ENCODE measurements at places on chromosomes 11 and 22.

- peaks cover 1% of the 10 kb centered on the region for H3K4me1 ChIP-seq
- H3K4me3 ChIP-seq = no peak overlapping the region
- DNase-seq = no peak
- no peak overlapping the region for H3K27ac ChIP-seq
- no peaks in the 10 kb centered on the region for H3K36me3 ChIP-seq
- peaks cover 1% of the 10 kb centered on the region for H3K27me3 ChIP-seq
Observed at GRCh38 chr11:17238377-17238776, 30.6 kb upstream of the PIK3C2A start.

DNA sequence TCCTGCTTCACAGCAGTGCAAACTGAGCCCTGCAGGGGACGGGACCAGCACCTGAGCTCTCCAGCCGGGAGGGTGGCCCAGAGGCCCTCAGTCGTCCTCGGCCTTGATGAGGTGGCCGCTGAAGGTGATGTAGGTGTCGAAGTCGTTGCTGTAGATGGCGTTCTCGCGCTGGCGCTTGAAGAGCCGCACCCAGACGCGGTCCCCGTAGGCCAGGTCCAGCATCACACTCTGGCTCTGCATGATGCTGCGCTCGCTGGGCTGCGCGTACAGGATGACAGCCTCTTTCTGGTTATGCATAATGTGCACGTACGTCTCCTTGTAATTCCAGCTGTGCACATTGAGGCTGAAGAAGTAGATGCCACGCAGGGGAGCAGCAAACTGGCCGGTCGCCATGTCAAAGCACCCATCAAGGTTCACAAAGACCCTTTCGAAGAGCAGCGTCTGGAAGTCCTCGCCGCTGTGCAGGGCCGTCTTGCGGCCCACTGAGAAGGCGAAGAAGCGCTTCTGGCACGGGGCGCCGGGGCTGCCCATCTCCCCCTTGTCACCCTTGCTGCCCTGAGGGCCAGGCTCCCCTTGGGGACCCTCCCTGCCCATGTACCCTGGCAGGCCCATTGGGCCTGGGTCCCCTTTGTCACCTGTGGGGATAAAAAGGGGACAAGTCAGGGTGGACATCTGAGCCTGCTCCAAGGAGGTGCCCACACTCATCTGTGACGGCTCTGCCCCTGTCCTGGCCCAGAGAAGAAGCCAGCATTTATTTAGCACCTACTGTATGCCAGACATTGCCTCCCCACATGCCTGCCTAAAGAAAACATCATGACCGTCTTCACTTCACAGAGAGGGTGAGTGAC is 5.7 kb downstream of the C1QTNF6 start:
- peak overlapping the region; percentile 16 for H3K27ac ChIP-seq
- DNase-seq = no peak
- peaks cover 58% of the 10 kb centered on the region for H3K4me1 ChIP-seq
- H3K27me3 ChIP-seq = no peaks in the 10 kb centered on the region
- H3K36me3 ChIP-seq = no peaks in the 10 kb centered on the region
- no peak overlapping the region for H3K4me3 ChIP-seq

DNA sequence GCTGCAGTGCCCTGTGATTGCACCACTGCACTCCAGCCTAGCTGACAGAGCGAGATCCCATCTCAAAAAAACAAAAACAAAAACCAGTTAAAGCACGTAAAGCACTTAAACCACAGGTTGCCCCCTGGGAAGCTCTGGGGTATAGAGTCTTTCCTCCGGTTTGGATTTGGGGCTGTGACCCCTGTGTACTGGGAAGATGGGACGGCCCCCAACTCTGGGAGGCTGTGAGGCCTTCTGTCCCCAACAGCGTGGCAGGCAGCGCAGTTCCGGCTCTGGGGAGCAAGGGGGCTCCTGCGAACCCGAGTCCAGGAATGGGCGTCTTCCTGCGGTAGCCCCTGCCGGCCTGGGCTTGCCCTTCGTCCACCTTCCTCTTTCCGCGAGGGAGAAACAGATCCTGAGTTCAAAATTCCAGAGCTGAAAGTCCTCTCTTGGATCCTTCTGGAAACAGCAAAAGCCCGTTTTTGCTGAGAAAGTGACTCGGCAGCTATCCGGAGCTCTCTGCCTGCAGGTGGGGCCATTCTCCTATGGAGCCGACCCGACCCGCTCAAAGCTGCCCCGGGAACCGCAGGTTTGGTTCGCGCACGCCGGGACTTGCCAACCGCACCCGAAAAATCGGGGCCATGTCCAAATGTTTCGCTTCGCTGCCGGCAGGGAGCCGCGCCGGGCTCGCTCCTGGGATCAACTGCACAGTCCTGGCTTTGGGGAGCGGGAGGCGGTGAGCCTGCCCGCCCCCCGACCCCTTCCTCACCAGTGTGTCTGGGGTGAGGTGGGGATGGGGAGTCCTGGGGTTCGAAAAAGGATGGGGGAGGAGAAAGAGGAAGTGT is 36.3 kb upstream of the POLA2 start:
- peaks cover 5% of the 10 kb centered on the region for H3K27me3 ChIP-seq
- peak overlapping the region; percentile 59 for H3K27ac ChIP-seq
- no peaks in the 10 kb centered on the region for H3K36me3 ChIP-seq
- peak; percentile 46 for DNase-seq
- H3K4me1 ChIP-seq = peaks cover 11% of the 10 kb centered on the region
- peak overlapping the region; percentile 82 for H3K4me3 ChIP-seq

DNA sequence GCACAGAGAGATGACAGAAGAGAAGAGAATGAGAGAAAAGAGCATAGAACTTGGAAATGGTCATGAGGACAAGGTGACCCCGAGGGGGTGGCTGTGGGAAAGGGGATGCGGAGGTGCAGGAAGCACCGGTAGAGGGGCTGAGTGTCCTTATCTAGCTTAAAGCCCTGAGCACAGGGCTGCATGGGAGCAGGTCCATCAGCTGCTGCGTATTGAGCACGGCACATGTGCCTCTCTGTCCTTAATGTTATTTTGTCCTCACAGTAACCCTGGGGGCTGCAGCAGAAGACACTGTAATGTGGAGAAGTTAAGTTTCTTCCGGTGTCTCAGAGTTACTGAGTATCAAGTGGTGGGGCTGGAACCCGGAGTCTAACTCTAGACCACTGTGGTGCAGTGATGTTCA is 94.4 kb upstream of the OR4B1 start:
- H3K27me3 ChIP-seq = no peaks in the 10 kb centered on the region
- H3K36me3 ChIP-seq = no peaks in the 10 kb centered on the region
- no peak for DNase-seq
- H3K4me1 ChIP-seq = peaks cover 4% of the 10 kb centered on the region
- H3K27ac ChIP-seq = no peak overlapping the region

DNA sequence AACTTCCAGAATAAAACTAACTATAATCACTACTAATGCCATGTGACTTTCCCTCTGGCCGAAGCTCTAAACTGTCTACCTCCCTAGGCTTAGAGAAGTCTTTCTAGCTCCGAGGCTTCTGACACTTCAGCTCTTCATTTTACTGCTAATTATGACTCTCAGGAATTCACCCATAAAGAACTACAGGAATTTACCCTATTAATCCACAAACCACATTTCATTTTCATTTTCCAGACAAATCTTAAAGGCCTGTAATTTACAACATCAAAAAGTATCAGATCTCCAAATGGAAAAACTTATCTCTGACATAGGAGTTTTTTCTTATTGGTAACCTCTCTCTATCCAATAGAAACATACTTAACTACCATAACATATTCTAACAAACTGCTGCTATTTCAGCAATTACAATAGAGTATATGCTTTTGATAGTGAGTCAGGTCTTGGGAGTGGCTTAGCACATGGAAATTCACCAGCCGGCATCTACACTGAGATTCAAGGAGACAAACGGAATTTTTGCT is 33.4 kb downstream of the MRTFA start:
- H3K4me1 ChIP-seq = peaks cover 30% of the 10 kb centered on the region
- no peak overlapping the region for H3K27ac ChIP-seq
- no peaks in the 10 kb centered on the region for H3K36me3 ChIP-seq
- no peak for DNase-seq
- H3K4me3 ChIP-seq = no peak overlapping the region
- no peaks in the 10 kb centered on the region for H3K27me3 ChIP-seq

- no peaks in the 10 kb centered on the region for H3K27me3 ChIP-seq
- no peak overlapping the region for H3K27ac ChIP-seq
- no peak overlapping the region for H3K4me3 ChIP-seq
- no peak for DNase-seq
Observed at GRCh38 chr11:127334466-127334865, 333.9 kb upstream of the KIRREL3 start.

GRCh38 chr11:35937700-35938099 is 6.2 kb upstream of the LDLRAD3 start:
- peaks cover 15% of the 10 kb centered on the region for H3K27me3 ChIP-seq
- H3K4me3 ChIP-seq = no peak overlapping the region
- H3K36me3 ChIP-seq = no peaks in the 10 kb centered on the region
- H3K27ac ChIP-seq = no peak overlapping the region

- H3K36me3 ChIP-seq = no peaks in the 10 kb centered on the region
- no peaks in the 10 kb centered on the region for H3K4me1 ChIP-seq
- H3K4me3 ChIP-seq = no peak overlapping the region
Observed at GRCh38 chr22:47601666-47602065, 839.2 kb downstream of the TBC1D22A start.

- H3K27ac ChIP-seq = no peak overlapping the region
- no peak overlapping the region for H3K4me3 ChIP-seq
- no peaks in the 10 kb centered on the region for H3K4me1 ChIP-seq
- no peak for DNase-seq
- H3K27me3 ChIP-seq = no peaks in the 10 kb centered on the region
Observed at GRCh38 chr11:97140885-97141494, 751.2 kb downstream of the JRKL start.

DNA sequence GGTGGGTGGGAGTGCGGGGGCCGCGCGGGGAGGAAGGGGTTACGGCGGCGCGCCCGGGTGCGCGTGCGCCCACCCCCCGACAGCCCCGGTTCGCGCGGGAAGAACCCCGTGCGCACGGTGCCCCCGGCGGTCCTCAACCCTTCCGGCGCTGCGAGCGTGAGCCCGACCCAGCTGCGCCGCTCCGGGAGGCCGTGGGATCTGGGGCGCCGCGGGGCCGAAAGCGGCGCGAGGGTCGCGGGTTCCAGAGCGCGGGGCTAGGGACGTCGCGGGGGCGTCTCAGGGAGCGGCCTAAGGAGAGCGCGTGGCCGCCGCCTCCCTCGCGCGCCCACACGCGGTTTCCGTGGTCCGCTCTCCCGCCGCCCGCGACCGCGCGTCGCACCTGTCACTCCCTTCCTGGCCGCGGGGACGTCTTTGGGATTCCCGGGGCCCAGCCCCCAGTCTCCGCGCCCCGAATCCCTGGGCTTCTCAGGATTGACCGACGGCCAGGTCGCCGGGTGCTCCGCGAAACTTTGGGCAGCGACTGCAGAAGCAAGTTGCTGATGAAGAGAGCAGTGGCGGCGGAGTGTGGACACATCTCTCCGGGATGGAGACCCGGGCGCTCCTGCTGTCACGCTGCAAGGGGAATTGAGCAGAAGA is 582 bp downstream of the SREBF2 start:
- H3K4me1 ChIP-seq = peaks cover 29% of the 10 kb centered on the region
- H3K27ac ChIP-seq = peak overlapping the region; percentile 95

- H3K27ac ChIP-seq = no peak overlapping the region
- H3K36me3 ChIP-seq = no peaks in the 10 kb centered on the region
- no peaks in the 10 kb centered on the region for H3K4me1 ChIP-seq
- no peak overlapping the region for H3K4me3 ChIP-seq
- peaks cover 4% of the 10 kb centered on the region for H3K27me3 ChIP-seq
Observed at GRCh38 chr11:12529793-12530192, 144.4 kb upstream of the TEAD1 start.
